Left ventricle myocardium inferior (tissue), 1 donor: ENCODE measurements at places on chromosomes 2 and 18.

- DNase-seq = no peak
Measured at GRCh38 chr2:172740856-172741255, 5.2 kb downstream of the RAPGEF4 start.

DNA sequence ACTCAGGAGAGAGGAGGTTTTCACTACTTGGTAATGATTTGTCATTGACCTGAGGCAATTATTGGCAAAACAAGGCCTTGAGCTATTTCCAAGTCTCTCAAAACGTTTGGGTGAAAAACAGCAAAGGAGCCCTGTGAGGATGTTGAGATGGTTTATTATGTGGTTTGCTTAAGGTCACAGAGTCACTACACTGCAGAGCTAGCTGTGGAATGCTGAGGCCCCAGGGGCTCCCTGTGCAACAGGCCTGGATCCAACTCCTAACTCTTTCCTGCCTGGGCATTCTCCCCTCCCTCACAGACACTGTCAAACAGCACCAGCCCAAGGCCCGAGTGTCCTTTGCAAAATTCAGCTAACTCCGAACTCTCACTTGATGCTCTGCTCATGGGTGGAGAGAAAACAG, 754.6 kb upstream of the SOX11 start:
- DNase-seq = no peak

DNA sequence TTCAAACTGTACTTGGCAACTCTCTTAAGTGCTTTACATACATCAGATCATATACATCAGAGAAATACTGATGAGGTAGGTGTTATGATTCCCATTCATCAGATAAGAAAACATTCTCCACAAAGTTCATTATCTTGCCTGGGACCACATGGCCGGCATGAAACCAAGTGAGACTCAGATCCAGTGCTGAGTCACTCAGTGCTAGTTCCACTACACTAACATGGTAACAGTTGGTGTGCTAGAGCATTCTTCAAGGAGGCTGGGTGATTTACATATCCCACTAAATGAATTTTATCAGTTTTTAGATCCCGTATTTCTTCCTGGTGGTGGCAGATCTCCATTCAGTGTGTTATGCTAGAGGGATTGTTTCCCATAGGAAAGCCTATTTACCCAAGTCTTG, 772.0 kb downstream of the CNTNAP5 start:
- no peak for DNase-seq

- no peak for DNase-seq
Measured at GRCh38 chr2:214079032-214079431, 331.8 kb upstream of the VWC2L start.

GRCh38 chr2:46871976-46872381, 43.6 kb downstream of the MCFD2 start:
- DNase-seq = no peak
